AG09319 (cell line): ENCODE measurements at places on chromosomes 12 and 14.

DNA sequence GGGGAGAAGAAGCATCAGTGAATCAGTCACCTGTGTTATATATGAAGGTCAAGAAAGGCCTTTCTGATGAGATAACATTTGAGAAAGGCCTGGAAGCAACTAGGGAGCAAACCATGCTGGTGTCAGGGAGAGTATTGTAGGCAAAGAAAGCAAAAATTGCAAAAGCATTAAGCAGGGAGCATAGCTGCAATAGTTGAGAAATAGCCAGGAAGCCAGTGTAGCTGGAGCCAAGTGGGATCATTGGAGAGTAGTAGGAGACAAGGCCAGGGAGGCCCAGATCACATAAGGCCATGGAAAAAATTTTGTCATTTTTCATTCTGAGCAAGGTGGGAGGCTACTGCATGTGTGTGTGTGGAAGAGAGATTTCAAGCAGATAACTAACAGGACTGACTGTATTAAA is 18.8 kb upstream of the MAGOHB start:
- no peak for DNase-seq

GRCh38 chr12:52208424-52209165 is 16.8 kb upstream of the KRT80 start:
- DNase-seq: no peak

DNA sequence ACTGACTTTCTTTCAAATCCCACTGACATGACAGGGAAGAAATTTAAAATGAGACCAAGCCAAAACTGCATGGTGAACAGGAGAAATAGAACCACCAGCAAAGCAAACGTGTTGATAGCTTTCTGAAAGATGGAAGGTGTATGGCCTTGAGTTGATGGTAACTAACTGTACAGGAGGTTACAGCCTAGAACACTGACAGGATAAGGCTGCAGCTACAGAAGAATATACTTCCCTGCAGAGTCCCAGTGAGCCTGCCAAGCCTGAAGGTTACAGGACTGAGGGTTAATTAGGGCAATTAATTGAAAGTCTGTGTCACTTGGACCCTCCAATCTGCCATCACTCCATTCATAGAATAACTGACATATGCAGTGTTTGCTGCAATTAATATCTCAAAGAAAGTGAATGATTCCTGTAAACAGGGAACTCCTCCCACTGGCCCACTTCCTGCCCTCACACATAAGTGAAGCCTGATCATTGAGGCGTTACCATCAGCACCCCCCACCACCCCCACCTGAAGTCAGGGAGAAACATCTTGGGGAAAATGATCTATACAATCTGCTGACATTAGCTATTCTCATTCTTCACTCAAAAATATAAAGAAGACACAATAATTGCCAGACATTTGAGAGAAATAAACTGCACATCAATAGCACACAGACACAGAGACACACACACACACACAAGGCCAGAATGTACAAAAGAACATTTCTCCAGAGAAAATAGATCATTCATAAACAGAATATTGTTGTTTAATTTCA is 73.4 kb downstream of the GTF2A1 start:
- DNase-seq: no peak

DNA sequence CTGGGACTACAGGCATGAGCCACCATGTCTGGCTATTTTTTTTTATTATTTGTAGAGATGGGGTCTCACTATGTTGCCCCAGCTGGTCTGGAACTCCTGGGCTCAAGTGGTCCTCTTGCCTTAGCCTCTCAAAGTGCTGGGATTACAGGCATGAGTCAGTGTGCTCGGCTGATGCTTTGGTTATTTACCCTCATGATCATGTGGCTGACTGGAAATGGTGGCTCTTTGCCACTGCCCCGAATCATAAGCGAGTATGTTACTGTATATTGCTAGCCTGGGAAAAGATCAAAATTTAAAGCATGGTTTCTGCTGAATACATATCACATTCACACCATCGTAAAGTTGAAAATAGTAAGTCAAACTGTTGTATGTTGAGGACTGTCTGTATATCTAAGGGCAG is 101.1 kb downstream of the RGS6 start:
- no peak for DNase-seq

- DNase-seq: no peak
Observed at GRCh38 chr14:101173698-101174521, 270.4 kb upstream of the RTL1 start.

- DNase-seq: no peak
Observed at GRCh38 chr12:62642486-62642885, 175.9 kb downstream of the MON2 start.

DNA sequence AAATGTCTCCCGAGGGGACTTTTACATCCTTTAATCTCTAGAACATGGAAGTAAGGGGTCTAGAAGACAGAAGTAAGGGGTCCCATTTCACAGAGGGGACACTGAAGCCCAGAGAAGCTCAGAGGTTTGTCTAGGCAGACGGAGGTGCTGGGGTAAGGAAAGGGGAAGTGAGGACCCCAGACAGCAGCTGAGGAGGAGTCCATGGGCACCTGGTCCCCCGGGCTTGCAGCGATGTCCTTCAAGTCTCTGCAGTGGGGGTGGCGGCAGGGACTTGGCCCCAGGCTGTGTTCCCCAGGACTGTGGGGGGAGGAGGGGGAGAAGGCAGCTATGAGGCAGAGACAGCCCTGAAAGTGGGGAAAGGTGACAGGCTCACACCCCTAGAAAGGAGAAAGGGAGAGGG is 30.7 kb downstream of the DTX1 start:
- DNase-seq: no peak

DNA sequence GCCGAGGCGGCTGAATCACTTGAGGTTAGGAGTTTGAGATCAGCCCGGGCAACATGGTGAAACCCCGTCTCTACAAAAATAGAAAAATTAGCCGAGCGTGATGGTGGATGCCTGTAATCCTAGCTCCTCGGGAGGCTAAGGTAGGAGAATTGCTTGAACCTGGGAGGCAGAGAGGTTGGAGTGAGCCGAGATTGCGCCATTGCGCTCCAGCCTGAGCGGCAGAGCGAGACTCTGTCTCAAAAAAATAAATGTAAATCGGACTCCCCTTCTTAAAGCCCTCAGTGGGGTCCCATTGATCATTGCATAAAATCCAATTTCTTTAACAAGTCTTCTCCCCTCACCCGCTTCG is 908 bp downstream of the TDP1 start:
- DNase-seq: no peak

- DNase-seq: peak; percentile 52
Observed at GRCh38 chr14:36935976-36936678, 236.3 kb downstream of the SLC25A21 start.

DNA sequence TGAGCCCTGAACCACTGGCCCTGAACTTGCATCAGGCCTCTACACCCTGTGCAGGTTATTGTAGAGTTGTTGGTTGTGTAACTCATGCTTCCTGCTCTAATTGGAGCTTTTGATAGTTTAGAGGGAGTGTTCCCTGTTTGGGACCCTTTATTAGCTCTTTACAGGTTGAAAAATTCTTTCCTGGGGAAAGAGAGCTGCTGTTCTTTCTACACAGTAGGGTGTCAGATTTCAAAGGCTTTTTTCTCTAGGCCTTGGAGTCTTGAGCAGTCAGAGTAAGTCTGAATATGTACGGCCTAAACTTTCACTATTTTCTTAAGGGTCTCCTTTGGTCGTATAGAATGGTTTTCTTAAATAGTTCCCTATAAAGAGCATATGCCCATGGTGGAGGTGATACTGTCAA is 60.8 kb upstream of the NEDD1 start:
- DNase-seq: no peak

DNA sequence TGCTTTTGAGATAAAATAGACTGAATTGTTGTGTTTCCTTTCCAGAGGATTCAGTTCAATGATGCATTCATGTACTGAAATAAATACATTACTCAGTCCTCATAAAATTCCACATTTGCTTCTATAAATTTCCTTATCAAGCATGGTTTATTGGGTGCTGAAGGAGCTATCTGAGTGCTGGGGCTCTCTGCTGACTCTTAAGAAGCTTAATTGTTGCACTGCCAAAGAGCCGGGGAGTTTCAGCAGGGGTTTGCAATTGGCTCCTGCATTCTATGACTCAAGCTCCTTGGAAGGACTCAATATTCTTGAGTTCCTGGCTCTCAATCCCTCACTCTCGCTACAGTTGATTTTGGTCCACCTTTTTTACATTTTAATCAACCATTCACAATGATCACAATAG is 69.8 kb upstream of the PYGL start:
- peak; percentile 32 for DNase-seq

DNA sequence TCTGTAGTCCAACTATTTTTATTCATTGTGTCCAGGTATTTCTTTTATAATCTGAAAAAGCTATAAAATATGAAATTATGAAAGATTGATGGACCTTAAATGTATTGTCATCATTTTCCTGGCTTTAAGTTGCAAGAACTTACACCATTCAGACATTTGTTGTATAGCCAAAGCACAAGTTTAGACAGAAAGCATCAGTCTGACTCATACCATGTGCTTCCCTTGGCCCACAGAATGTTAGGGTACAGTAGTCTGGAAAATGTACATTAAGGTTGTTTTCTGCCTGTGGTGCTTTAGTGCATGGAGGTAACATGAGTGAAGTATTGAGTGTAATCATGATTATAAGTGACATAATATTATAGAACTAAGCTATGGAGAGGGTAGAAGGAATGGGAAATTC is 1002.5 kb downstream of the BCL11B start:
- DNase-seq: no peak

DNA sequence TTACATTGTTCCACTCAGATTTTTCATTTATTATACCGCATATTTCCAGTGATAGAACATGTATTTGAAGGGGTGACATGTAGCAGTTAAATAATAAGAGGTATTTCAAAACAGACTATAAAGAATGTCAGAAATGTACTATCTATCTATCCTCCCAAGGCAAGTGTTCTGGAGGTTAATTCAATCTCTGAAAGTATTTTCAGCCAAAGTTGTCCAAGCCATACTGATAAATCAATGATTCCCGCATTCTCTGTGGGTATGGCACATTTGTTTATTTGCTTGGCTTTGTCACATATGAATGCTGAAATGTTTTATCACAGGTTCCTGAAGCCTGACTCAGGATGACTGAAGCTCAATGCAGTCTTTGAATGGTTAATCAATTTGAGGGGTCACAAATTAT is 35.8 kb downstream of the KCNH5 start:
- no peak for DNase-seq

GRCh38 chr12:132275110-132275531 is 54.3 kb downstream of the GALNT9 start:
- DNase-seq: no peak

DNA sequence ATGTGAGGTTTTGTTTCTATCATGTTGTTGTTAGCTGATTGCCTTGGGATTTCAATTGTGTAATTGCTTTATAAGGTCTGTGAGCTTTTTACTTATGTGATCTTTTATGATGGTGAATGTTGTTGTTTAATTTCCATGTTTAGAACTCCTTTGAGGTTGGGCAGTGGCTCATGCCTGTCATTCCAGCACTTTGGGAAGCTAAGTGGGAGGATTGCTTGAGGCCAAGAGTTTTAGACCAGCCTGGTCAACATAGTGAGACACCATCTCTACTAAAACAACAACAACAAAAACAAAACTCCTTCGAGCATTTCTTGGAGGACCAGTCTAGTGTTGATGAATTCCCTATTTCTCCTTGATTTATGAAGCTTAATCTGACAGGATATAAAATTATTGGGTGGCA is 102.1 kb upstream of the PMCH start:
- no peak for DNase-seq

DNA sequence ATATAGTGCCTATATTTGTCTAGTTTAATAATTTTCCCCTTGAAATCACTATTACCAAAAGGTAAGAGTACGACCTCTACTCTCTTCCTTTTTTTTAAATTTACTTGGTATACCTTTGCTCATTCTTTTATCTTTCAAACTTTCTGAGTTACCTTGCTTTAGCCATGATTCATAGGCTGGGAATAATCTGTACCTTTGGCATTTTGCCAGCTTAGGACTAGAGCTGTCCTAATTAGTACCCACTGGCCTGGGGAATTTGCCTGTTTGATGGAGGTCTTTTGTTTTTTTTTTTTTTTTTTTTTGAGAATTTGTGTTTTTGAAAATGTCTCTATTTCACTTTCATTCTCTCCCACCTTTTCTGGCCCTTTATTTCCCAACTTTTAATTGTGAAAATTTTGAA is 8.7 kb upstream of the SLC4A8 start:
- DNase-seq: no peak

DNA sequence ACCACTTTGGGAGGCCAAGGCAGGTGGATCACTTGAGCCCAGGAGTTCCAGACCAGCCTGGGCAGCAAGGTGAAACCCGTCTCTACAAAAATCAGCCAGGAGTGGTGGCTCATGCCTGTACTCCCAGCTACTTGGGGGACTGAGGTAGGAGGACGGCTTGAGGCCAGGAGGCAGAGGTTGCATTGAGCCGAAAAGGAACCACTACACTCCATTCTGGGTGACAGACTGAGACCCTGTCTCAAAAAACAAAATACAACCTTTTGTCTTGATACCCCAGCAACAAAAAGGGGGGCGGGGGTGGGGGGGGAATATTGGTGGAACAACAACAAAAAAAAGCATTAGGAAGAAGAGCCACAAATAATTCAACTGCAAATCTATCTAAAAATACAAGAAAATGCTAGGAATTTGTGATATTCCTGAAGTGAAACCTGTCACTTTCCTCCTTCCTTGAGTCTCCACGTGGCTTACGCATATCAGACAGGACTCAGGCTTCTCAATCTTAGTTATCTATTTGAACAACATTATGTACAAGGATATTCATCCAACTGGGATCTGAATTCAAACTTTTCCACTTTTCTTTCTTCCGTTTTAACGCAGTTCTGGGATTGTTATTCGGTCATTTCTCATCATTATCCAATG is 1.3 kb downstream of the R3HDM2 start:
- no peak for DNase-seq

- DNase-seq: no peak
Observed at GRCh38 chr14:87386524-87386923, 606.5 kb downstream of the GALC start.

- no peak for DNase-seq
Observed at GRCh38 chr14:66824251-66824650, 316.3 kb downstream of the GPHN start.

DNA sequence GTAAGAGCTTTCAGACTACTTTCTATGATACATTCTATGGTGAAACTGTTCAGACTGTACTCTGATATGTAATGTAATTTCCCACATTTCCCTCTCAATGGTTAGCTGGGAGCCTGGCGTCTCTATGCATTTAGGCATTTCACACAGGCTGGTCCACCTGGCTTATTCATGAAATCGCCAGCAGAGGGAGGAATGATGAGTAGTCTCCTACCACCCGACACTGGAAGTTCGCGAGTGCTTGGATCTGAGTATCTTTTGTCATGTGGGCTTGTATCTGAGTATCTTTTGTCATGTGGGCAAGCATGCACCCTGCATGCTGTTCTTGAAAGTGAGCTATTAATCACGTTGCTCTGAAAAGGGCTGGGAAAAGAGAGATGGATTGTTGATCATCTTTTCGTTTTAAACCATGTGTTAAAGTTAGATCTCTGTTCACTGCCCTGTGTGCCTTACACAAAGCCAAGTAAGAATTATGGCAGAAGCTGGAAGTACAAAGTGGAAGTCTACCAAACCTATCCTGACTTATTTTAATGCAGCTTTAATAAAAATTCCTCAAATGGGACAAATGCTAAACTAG is 235.0 kb downstream of the ATP23 start:
- DNase-seq: no peak
